ENCODE measurements at places on chromosomes 11 and 22.

- DNase-seq, result no peak
Measured at GRCh38 chr22:49659281-49659923, 168.3 kb downstream of the BRD1 start.

GRCh38 chr22:19634226-19634975, 79.9 kb upstream of the SEPTIN5 start:
- no peak for DNase-seq

- no peak for DNase-seq
Measured at GRCh38 chr22:48651981-48652538, 1175.6 kb downstream of the BRD1 start.

- DNase-seq, result no peak
Measured at GRCh38 chr11:27395556-27396258, 32.7 kb upstream of the CCDC34 start.

DNA sequence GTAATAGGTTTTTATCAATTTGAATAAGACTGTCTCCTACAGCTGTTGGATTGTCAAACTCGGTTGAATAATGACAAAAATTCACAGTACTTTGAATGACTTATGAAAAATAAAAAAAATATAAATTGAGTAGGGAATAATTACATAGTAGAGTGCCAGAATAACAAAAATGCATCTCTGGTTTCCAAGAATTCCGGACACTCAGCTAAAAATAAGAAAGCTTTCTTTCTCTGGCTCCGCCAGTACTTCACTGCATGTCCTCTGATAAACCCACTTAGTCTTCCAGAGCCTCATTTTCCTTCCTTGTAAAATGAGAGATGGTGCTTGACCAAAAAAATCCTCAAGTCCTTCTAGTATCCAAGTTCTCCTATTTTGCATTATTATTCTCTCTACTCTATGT, 374.6 kb upstream of the LUZP2 start:
- DNase-seq, result no peak

DNA sequence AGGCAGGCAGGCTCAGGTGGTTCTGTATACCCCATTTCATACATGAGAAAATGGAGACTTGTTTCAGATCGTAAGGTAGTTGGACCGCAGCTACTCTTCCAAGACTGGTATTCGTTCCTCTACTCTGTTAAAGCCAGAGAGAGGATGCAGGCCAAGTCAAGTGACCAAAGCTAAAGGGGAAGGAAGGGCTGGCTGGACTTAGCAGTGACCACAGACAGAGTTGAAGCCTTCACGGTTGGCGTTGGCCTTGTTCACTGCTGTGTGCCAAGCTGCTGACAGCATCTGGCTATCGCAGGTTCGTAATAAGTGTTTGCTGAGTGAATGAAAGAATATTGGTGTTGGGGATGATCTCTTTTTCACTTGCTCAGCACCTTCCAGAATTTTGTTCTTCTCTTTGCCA, 64.2 kb downstream of the PTPRJ start:
- DNase-seq, result no peak

DNA sequence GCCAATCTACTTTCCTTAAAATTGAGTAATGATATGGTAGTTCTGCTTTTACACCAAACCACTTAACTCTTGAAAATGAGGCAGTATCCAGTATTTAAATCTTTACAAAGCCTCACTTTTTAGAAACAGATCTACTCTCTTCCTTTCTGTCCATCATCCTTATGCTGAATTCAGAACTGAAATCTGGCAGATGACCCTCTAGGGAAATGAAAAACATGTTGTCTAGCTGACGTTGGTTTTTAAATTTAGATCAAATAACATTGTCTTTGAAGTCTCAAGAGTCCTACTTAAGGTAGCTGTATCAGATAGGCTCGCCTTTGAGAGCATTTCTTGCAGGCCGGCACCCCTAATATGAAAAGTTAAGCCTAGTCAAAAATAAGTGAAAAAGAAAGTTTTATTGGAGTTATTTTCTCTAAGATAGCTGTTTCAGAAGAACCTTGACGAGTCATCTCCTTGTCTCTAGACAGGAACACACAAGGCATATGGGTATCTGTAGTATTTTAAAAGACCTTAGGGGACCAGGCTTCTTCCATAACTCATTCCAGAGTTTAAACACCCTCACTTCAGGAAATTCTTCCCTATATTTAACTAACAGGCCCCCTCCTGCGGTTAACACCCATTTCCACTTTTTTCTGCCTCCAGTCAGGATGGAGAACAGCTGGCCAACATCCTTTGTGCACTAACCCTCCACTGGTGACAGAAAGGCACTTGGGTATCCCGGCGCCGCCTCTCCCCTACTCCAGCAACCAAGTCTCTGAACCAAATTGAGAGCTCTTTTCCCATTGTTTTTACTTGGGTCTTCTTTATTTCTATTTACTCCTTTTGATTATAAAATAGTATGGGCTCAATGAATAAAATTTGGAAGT, 81.2 kb downstream of the WNT11 start:
- DNase-seq, result no peak

GRCh38 chr22:40329466-40329865, 16.8 kb upstream of the ADSL start:
- DNase-seq, result no peak

DNA sequence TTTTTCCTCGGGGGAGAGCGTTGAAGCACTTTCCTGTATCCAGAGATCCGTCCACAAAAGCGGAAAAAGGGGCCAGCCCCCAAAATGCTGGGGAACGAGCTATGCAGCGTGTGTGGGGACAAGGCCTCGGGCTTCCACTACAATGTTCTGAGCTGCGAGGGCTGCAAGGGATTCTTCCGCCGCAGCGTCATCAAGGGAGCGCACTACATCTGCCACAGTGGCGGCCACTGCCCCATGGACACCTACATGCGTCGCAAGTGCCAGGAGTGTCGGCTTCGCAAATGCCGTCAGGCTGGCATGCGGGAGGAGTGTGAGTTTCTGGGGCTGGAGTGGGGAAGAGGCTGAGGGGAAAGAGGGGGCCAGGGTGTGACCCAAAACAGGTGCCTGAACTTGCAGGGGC, 2.6 kb downstream of the NR1H3 start:
- no peak for DNase-seq

DNA sequence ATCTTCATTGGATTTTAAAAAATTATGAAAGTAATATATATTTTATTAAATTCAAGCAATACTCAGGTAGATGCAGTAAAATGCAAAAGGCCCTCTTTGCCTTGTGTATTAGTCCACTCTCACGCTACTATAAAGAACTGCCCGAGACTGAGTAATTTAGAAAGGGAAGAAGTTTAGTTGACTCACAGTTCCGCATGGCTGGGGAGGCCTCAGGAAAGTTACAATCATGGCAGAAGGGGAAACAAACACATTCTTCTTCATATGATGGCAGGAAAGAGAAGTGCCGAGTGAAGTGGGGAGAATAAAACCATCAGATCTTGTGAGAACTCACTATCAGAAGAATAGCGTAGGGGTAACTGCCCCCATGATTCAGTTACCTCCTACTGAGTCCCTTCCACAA, 130.8 kb downstream of the HIPK3 start:
- DNase-seq, result no peak

GRCh38 chr11:120546312-120547205, 35.0 kb downstream of the GRIK4 start:
- DNase-seq, result no peak

DNA sequence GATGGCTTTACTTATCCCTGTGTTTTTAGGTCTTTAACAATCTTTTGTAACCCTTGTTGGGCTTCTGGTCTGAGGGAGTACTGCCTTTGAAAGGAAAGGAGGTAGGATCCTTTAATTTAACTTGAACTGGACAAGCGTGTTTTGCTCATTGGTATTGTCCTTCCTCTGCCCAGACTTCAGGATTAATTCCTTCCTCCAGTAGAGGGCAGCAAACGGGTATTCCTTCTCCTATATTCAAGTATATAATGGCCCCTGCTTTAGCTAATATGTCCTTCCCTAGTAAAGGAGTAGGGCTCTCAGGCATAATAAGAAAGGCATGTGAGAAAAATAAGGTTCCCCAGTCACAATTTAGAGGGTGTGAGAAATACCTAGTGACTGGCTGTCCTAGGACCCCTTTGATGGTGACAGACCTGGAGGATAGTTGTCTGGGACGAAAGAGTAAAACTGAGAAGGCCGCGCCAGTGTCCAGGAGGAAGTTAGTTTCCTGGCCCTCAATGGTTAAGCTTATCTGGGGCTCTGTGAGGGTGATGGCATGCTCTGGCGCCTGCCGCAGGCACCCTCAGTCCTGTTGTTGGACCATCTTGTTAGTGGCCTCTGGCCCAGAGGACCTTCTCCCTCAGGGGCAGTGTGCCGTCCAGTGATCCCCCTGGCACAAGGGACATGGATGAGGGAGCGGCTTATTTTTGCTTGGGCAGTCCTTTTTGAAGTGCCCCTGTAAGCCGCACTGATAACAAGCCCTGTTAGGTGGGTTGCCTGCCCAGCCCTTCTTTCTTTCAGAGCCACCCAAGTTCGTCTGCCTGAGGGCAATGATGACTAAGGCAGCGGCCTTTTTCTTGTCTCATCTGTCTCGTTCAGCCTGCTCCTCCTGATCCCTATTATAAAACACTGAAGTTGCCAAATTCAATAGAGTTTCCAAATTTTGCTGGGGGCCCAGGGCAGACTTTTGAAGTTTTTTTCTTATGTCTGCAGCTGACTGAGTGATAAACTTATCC, 51.8 kb downstream of the C11orf71 start:
- no peak for DNase-seq

GRCh38 chr11:128582496-128583366, 4.6 kb downstream of the ETS1 start:
- no peak for DNase-seq

GRCh38 chr22:40177738-40178416, at the start of gene TNRC6B:
TNRC6B (plus strand) TSS chr22:40177925; CDS start chr22:40178136, 211 bp downstream.
- peak; percentile 43 for DNase-seq

GRCh38 chr11:64619196-64619595, 28.2 kb downstream of the SLC22A12 start:
- DNase-seq, result no peak

- DNase-seq, result no peak
Measured at GRCh38 chr11:115178705-115179104, 325.5 kb downstream of the CADM1 start.

DNA sequence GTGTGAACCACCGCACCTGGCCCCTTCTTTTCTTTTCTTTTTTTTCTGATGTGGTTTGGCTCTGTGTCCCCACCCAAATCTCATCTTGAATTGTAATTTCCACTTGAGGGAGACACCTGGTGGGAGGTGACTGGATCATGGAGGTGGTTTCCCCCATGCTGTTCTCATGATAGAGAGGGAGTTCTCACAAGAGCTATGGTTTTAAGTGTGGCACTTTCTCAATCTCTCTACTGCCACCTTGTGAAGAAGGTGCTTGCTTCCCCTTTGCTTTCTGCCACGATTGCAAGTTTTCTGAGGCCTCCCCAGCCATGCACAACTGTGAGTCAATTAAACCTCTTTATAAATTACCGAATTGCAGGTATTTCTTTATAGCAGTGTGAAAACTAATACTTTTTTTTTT, 4.9 kb upstream of the TCN2 start:
- no peak for DNase-seq

DNA sequence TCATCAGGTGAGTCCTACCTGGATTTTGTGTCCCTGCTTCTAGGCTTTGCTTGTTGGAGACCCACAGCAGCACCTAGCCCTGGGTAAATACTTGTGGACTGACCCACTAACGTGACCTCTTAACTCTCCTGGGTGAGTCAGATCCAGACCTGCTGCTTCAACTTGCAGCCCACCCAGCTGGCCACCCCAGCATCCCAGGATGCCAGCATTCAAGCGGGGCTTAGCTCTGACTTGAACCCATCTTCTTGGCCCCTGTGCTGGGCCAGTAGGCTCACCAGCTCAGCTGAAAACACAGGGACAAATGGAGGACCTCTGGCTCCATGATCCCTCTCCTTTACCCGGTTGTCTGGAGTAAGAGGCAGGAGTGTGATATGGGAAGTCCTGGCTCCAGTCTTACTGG, 33.5 kb downstream of the PARVG start:
- no peak for DNase-seq

GRCh38 chr11:69511358-69512055, 30.0 kb downstream of the LINC01488 start:
- DNase-seq, result no peak

- no peak for DNase-seq
Measured at GRCh38 chr22:34508797-34509196, 557.2 kb upstream of the ISX start.

- no peak for DNase-seq
Measured at GRCh38 chr11:763073-763463, 14.2 kb downstream of the GATD1 start.

DNA sequence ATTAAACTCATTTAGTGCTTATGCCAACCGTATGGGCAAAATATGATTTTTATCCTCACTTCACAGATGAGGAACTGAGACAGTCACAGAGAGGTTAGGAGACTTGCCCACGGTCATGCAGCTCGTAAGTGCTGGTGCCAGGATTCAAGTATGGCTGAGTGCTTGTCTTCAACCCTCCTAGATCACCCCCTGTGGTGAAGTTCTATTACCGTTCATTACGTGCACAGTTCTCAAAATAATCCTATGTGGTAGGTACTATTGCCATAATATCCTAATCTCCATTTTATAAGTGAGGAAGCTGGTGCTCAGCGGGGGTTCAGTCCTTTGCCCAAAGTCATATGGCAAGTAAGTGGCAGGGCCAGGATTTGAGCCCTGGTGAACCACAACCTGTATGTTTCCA, 1.5 kb downstream of the MIEF1 start:
- no peak for DNase-seq

GRCh38 chr22:22463855-22464540, 44.5 kb downstream of the ZNF280B start:
- DNase-seq, result peak; percentile 30

DNA sequence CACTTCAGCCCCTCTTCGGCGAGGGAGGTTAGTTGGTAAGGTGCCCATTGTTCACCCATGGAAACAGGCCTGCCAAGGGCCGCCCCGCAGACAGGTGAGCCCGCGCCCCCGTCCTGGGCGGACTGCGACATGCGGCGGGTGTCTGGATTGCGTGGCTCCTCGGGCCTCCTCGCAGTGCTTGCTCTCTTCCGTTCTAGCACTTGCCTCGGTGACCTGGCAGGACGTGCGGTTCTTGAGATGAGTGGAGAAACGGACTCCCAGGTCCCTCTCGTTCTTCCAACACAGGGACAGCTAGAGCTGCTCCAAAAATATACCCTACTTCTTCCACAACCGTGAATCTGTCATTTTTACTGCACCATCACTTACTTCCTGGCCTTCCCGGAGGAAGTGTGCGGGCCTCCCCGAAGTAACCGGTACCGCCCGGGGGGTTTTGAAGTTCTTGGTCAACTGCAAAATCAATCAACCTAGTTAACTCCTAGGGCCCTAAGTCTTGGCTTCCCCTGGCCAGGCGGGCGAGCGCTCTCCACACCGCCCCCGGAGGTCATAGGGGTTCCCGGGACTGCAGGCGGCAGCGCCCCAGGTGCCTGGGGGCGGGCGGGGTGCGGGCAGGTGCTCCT, 745 bp upstream of the ZBTB44 start:
- peak; percentile 11 for DNase-seq

- no peak for DNase-seq
Measured at GRCh38 chr11:59754494-59754858, 700 bp upstream of the STX3 start.

DNA sequence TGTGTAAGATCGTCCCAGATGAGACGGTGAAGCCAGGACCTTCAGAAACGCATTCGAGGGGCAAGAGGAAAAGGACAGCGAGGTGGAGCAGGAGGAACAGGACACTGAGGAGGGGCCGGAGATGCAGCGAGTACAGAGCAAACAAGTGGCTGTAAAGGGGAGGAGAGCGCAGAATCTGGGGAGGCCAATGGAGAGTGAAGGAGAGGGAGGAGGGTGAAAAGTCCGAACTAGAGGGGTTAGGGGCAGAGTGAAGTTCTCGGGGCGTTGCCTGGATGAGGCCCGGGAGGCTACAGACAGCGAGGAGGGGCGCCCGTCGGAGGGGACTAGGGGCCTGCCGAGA, 8.8 kb upstream of the PPIL2 start:
- DNase-seq, result no peak

- no peak for DNase-seq
Measured at GRCh38 chr11:71102251-71102995, 150.0 kb downstream of the SHANK2 start.

Measured in activated naive CD8-positive, alpha-beta T cell treated with anti-CD3 and anti-CD28 coated beads, Interleukin-2, amount 50 U/mL, for 16 hours (primary cell).